ENCODE measurements at places on chromosomes 4 and X.
A peak's percentile ranks its signal among the peaks of the same experiment; 100 is the strongest.

DNA sequence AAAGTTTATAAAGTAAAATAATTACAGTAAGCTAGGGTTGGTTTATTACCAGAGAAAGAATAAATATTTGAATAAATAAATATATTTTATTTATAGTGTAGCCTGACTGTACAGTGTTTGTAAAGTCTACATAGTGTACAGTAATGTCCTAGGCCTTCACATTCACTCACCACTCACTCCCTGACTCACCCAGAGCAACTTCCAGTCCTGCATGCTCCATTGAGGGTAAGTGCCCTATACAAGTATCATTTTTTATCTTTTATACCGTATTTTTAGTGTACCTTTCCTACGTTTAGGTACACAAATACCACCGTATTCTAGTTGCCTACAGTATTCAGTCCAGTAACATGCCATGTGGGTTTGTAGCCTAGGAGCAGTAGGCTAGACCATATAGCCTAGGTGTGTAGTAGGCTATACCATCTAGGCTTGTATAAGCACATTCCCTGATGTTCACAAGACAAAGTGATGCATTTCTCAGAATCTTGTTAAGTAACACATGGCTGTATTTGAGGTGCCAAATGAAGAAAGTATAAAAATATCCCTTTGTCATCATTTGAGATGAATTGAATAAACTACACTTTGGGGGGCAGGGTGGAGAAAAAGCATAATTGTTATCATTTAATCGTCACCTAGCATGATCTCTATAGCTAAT is 14.7 kb upstream of the KLHL8 start:
- peak; percentile 63 for DNase-seq

- DNase-seq: no peak
These were observed 16.1 kb downstream of the NKX3-2 start for GRCh38 chr4:13527981-13528820.

DNA sequence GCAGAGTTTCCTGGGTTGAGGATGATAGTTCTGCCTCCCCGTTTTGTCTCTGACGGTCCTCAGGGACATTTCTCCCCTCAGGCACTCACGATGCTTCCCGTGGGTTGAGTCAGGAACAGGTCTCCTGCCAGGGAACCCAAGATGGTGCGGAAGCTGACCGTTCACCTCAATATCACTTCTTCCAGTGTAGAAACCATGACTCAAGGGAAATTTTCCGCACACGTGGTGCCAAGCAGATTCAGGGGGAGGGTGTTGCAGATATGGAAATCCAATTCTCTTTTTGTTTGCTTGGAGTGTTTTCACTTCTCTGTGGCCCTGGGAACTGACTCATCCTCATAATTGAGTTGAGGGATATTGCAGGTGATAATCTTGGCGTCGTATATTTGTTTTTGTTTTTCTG is 46.7 kb downstream of the CXorf49B start:
- DNase-seq: peak; percentile 3

DNA sequence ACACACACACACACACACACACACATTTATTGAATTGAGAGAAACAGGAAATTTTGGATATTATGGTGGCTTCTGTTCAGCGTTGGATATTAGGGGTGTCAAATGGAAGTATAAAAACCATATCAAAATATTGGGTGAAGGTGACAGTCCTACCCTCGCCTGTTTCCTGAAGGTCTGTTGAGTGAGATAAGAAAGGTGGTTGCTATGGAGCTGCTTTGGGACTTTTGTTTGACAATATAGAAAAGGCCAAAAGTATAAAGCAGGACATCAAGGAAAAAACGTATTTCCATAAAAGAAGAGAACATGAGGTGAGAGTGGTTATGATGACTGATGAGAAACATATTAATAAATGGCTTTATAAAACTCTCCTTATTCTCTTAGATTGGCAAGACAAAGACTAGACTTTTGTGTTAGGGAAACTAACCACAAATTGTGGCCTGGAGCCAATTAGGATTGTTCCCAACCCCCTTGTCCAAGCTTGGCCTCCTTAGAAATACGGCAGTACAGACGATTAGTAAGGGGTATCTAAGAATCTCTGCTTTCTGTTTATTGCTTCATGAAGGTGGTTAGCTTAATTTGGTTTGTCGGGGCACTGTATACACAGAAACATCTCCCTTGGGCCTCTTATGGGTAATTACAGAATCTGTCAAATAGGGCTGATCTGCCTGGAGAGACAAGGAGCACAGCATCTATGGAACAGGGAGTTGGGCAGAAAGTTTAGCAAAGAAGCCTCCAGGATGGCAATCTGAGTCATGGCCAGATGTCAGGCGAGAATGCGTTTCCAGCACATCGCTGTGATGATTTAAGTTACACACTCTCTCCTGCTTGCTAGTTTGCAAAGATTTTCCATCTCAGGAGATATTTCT is 198.0 kb downstream of the CBR4 start:
- peak; percentile 59 for DNase-seq

DNA sequence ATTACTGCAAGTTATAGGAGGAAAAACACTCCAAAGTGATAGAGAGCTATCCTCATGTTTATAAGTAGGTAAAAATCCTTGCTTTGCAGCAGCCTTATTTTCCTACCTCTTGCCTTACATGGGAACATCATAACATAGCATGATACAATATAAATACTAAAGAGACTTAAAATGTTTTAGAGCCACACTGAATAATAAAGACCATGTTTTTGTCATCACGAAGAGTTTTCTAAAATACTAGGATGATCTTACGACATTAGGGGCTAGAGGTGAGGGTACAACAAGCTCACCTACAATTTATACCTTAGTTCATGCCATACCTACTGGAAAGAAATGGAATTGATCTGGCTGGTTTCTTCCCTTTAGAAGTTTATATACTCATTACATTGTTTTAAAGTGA is 184.8 kb downstream of the FBXW7 start:
- DNase-seq: no peak

GRCh38 chrX:96579252-96579651 is 105.4 kb upstream of the DIAPH2 start:
- DNase-seq: no peak

DNA sequence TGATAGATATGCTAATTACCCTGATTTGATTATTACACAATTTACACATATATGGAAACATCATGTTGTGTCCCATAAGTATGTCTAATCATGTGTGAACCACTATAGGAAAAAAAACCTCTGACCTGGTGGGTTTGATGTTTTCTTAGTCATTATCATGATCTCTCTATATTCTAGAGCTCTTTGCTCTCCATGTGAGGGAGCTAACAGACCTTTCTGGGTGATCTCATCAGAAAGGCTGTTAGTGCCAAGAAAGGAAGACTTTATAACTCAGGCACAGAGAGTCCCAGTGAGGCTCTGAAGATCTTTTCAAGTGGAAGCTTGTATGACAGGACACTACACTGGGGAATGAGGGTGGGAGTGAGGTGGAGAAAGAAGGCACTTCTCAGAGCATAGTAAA is 527.7 kb upstream of the MAGEB2 start:
- DNase-seq: peak; percentile 51
